ENCODE measurements at places on chromosomes 2 and 18. TPM values are rescaled to one million over a fixed set of nuclear protein-coding genes. Genes with fewer than 3 reads are reported as not detected.

Gene NTSR2
- not detected for total RNA-seq

DNA sequence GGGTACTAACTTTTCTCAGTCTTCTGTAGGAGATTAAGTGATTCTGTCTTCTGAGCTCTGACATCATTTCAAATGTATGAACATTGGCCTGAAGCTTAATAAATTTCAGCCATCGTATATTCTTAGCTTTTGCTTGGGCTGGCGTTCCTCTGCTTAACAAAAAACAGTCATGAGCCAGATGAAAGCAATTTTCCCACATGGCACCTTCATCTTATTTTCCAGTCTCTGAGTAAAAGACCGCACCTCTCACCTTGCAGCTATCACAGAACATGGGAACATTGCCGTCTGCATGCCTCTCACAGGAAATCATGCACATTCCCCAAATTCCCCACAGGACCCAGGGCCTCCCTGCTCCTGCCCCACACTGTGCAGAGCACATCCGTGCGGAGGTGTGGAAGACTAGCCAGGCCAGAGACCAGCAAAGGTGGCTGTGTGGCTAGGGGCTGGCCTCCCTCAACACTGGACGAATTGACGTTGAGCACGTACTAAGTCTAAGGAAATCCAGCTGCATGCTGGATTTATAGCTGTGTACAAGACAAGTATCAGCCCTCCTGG, 531.8 kb upstream of the ID2 start:
- DNase-seq, result no peak

DNA sequence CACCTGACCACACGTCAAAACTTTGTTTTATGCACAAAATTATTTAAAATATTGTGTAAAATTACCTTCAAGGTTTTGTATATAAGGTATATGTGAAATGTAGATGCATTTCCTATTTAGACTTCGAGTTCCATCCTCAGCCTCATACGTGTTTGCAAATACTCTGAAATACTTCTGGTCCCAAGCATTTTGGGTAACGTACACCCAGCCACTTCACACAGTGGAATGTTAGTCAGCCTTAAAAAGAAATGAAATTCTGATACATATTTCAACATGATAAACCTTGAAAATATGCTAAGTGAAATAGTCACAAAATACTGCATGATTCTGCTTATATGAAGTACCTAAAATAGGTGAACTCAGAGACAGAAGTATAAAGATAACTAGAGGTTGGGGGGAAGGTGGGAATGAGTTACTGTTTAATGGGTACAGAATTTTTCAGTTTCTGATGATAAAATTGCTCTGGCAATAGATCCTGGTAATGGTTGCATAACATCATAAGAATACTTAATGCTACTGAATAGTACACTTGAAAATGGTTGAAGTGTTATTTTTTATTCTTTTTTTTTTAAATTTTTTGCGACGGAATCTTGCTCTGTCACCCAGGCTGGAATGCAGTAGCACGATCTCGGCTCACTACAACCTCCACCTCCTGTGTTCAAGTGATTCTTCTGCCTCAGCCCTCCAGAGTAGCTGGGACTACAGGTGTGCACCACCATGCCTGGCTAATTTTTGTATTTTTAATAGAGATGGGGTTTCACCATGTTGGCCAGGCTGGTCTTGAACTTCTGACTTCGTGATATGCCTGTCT, 24.0 kb downstream of the NOP58 start:
- DNase-seq, result no peak

DNA sequence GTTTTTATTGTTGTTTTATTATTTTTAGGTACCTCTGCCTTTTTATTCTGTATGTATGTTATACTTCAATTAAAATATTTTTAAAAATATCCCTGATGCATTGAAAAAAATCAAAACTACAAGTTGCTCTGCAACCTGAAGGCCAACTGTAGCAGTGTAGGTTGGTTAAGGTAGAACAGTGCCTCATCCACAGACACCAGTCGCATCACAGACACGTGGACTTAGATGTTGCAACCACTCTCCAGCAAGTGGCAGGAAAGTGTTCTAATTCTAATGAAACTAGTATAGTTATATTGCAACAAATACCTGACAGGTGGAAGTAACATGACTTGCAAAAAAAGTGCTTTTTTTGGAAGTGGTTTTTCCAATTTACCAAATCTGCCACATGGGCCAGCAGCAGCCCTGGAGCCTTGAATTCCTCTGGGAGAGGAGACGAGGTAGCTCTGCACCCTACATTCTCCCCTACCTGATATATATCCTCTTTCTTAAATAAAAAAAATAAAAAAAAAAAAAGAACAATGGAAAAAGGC, 28.4 kb upstream of the SLC3A1 start:
- DNase-seq, result no peak

DNA sequence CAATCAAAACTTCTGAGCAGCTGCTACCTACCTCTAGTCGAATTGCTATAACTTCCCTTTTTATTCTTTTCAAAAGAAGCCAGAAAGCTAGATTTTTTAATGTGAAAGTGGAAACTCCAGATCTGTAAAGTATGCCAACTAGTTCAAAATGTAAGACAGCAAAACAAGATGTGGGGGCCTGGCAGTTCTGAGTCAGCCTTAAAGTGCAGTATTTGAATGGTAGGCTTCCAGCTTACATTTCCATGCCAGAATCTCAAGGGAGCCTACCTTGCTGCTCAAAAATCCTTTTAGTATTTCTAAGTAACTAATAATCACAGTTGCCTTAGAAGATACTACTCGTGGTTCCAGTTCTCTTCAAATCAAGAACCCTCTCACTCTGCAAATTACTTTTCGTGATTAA, 1288.7 kb downstream of the LRP1B start:
- DNase-seq, result no peak

- DNase-seq, result no peak
Observed at GRCh38 chr18:64208516-64208915, 59.6 kb upstream of the LINC00305 start.

Gene GKN1
- total RNA-seq, result not detected

Gene HOXD8
- 1.2 TPM for total RNA-seq

DNA sequence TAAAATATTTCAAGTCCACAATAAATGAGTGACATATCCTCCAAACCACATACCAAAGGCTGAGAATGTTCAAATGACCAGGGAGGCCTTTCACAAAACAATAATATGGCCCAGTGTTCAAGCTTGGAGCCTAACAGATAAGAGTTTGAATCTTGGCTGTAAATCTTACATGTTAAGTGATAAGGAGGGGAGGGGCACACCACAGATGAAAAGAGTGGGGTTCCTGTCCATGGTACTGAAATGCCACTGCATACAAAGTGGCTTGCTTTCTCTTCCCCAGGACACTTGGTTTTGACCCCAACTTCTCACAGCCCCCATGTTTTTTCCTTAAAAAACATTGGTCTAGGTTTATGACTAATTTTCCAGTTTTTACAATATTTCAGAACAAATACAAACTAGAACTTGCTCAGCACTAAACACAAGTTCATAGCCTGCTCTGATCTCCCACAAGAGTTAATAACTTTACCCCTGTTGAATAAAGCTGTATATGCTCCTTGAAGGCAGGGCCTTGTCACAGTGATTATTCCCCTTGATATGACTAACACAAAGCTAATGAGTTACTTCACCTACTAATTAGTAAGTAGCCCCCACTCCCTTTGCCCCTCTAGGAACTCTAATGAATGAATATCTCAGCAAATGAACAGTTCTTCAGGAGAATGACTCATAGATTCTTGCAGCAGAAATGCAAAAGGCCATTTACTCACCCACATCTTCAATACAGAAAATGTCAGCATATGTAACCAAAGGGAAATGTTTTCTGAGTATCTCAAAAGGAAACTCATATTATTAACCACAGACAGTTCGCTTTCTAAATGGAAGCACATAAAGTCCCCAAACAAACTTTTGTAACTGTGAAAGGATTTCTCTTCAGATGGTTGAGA, 142.2 kb downstream of the SATB2 start:
- no peak for DNase-seq

DNA sequence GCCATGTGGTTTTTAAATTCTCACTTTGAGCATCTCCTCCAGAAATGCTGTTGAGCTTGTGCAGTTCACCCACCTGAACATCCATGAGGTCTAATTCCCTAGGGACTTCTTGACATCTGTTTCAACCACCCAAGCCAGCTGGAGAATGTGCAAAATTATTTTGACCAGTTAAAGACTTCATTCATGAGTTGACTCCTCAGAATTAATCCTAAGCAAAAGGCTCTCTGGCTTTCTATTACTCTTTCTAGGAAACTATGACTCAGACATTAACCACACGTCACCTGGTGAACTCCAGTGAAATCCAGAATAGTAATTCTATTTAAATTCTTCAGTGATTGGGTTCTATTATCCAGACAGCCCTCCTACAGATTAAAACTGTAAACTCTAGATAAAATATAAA, 247.5 kb downstream of the NBAS start:
- no peak for DNase-seq

DNA sequence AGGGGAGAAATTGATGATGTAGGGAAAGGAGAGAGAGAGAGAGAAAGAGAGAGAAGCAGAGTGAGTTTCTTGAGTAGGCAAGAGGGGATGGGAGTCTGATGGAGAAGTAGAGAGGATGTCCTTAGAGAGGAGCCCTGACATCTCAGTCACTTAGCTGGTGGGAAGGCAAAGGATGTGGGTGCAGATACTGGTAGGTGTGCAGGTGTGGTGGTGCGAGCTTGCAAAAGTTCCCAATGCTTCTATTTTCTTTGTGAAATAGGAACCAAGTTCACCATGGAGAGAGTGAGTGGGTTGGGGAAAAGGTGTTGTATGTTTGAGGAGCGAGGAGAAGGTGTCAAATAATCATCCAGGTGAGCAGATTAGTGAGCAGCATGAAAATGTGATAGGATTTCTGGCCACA, 26.5 kb upstream of the POLE4 start:
- DNase-seq, result no peak

Gene KCNE4
- total RNA-seq, result 0.26 TPM

DNA sequence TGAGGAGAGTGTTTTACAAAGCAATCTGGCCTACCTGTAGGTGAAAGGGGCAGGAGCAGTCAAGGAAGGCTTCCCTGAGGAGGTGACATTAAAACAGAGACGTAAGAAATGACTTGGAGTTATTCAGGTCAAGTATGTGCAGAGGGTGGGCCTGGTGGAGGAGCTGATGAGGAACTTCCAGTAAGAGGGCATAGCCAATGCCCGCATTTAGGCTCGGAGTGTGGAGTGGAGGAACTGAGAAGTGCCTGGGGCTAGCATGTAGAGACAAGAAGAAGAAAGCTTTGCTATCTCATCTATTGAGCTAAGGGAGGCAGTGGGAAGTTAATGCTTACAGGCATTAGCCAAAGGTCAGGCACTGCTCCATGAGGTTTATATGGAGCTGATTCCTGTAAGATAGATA, 312.2 kb downstream of the ZNF521 start:
- DNase-seq, result no peak

Gene PCARE
- 0.04 TPM for total RNA-seq

GRCh38 chr2:40405465-40405864, 46.4 kb downstream of the SLC8A1 start:
- DNase-seq, result no peak

DNA sequence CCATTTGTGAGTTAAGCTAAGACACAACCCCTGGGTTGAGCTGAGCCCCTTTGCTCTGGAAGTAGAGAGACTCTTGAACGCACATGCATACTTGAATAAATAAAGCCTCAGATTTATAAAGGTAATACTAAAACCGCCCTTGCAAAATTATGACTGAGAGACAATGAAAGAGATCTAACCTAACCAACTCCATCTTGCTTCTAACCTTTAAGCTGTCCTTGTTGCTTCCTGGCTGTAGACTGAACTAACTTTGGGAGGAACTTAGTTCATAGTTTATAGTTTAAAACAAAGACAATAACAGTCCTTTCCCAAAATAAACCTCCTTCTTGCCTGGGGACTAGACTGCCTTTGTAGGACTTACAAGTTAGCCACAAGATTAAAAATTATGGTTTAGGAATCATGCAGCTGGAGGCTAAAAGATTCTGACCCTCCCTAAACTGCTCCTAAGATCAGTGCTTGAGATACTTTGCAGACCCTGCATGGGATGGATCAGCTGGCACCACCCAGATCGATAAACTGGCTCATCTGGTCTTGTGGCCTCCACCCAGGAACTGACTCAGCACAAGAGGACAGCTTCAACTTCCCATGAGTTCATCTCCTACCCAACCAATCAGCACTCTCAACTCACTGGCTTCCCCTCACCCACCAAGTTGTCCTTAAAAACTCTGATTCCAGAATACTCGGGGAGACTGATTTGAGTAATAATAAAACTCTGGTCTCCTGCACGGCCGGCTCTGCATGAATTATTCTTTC, 240.2 kb upstream of the SLC14A2 start:
- DNase-seq, result no peak

GRCh38 chr2:110791435-110791834, 59.1 kb downstream of the ACOXL start:
- DNase-seq, result no peak

Gene CDH19
- 0.38 TPM for total RNA-seq

DNA sequence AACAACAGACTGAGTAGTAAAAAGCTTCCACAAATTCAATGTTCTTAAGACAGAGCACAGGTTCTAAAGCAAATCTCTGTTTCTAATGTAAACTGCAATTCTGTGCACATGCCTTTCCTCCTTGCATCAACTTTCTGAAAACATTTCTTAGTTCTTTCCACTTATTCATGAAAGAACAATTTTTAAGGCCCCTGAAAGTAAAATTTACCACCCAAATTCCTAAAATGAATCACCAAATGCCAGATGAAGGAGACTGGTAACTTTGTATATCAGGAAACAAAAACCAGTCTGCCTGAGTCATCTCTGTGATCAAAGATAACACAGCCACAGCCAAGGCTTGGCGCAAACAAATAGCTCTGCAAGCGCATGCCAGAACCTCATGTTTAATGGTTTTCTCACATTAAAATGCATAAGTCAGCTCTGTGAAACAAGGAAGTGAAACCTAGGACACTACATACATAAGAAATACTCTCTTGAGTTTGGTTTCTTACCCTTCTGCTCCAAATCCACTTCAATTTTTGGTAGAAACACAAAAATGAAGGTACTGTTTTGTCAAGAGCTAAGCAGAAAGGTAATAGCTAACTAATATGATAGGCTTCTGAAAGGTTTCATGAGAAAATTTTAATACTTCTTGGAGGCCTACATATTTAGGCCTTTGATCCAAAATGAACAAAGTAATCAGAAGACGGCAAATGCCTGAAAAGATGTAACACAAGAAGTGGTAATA, 169.4 kb downstream of the THADA start:
- no peak for DNase-seq

DNA sequence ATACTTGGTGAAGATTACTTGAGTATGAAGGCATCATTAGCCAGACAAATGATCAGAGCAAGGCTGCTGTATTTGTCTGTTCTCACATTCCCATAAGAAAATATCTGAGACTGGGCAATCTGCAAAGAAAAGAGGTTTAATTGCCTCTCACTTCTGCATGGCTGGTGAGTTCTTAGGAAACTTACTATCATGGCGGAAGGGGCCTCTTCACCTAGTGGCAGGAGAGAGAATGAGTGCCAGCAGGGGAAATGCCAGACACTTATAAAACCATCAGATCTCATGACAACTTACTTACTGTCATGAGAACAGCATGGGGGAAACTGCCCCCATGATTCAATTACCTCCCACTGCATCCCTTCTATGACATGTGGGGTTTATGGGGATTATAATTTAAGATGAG, 452.3 kb downstream of the GALR1 start:
- DNase-seq, result no peak

DNA sequence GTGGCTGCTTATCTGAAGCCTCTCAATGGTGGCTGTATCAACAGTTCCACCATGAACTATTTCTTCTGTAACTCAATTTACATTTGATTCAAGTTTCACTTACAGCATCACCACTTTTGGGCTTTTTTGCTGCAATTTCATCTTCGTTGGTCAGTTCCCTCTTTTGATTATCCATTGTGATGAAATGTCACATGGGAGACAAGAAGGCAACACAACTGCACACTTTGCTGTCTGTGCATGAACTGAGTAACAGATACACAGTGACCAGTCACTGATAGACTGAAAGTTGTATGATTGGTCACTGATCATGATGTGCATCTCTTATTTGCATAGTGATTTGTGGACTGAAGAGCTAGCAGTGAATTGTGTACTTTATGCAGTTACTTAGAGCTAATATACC, 130.7 kb upstream of the RNF152 start:
- no peak for DNase-seq
